ENCODE measurements at places on chromosomes 3 and 15. TPM values are rescaled to one million over a fixed set of nuclear protein-coding genes. Genes with fewer than 3 reads are reported as not detected.

The ACTRT3 gene
- total RNA-seq = 0.10 TPM

The NOX5 gene
- total RNA-seq = not detected

The GPR62 gene
- not detected for total RNA-seq

The TM4SF4 gene
- not detected for total RNA-seq

The SEMA3G gene
- not detected for total RNA-seq

The CFAP20DC gene
- 1.4 TPM for total RNA-seq

The CCR2 gene
- 60.5 TPM for total RNA-seq

The RETNLB gene
- not detected for total RNA-seq

The ZNF662 gene
- total RNA-seq = 0.71 TPM

The GOLGA8K gene
- total RNA-seq = 0.28 TPM

Measured in activated naive CD4-positive, alpha-beta T cell treated with anti-CD3 and anti-CD28 coated beads, Interleukin-2, amount 10 ng/mL, durations not matched to agents 5 hours and 36 hours (primary cell).